ENCODE measurements at places on chromosomes 1 and 21.

GRCh38 chr21:34189506-34189905, 116.1 kb downstream of the MRPS6 start:
- no peak for DNase-seq

DNA sequence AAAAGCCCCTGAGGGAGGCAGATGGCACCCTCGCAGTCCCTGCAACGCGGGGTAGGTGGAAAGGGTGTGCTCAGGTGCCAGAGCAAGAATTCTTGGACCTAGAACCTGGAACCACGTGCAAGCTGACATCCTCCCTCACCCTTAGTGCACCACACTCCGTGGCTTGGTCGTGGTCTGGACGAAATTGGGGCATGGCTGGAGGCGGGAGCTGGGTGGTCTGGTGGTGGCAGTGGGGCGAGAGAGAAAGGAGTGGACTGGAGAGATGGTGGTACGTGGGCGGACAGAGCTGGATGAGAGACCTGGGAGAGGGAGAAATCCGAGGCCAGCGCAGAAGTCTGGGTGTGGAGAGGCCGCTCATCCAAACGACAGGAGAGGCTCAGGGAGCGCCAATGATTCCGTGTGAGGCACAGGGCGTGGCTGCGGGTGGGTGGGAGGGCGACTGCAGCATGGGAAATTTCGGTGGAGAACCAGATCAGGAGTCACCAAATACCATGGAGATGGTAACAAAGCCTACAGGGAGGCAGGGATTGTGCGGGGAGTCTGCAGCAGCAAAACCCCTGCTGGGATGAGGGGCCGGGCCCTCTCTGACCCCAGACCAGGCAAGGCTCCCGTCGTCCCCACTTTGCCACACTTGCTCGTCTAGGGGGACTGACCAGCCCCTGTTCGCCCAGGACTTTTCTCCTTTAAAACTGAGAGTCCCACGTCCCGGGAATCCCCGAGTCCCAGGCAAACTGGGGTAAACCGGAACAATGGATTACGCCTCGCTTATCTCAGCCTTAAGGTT, 31.9 kb downstream of the CDCP2 start:
- DNase-seq, result no peak

GRCh38 chr1:32706491-32706890, 3.9 kb upstream of the SYNC start:
- peak; percentile 59 for DNase-seq

DNA sequence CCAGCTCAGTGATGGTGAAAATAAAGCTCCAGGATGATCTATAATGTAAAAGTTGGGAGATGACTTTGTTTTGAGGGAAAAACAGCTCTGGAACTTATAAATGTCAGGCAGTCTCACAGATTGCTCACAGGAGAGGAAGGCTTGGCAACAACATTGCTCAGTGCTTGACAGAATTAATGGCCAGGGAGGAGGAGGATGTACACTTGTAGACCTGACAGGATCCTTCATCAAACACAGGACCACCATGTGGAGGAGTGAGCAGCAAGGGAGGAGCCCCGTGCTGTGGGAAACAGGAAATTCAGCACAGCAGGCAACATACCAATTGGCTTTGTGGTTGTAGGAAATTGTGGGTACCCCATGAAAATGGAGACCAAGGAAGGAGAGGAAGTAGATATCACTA, 291.8 kb upstream of the CAMK1G start:
- no peak for DNase-seq

DNA sequence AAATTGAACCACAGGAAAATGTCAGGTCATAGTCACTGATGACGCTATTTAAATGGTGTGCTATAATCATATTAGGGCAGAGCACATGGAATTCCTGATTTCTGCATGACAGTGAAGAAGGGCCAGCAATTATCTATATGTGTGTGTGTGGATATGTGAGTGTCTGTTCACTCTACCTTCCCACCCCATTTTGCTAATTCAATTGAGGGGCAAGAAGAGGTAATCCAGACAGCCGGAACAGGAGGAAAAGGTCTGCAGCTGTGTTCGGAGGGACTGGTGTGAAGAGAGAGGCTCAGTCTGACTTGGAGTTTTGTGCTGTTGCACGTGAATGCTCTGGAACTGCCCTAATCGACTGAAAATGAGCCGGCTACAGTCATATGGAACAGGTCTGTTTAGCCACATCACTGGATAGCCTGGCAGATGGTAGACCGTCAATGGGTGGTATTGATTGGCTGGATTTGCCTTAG, 5.1 kb upstream of the ELAVL4 start:
- DNase-seq, result no peak

DNA sequence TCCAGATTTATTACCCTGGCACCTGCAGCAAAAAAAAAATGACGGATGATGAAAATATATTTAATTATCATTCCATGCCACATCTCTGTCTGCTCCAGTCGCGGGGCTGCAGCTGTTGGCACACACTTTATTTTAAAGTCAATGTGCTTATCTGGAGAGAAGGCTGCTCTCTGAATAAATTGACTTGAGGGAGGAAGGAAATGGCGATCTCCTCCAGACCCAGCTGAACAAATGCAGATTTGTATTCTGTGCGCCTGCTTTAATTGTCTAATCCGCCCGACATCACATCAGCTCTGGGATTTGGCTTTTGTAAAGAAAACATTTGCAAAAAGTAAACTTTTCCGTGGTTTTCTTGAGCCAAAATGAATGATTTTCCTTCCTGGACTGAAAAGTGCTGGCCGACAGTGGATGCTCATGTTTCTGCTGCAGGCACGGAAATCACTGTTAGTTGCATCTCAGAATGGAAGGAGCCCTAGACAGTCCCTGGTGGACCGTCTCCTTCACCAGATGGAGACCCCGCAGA, 150.2 kb downstream of the CAMTA1 start:
- no peak for DNase-seq

DNA sequence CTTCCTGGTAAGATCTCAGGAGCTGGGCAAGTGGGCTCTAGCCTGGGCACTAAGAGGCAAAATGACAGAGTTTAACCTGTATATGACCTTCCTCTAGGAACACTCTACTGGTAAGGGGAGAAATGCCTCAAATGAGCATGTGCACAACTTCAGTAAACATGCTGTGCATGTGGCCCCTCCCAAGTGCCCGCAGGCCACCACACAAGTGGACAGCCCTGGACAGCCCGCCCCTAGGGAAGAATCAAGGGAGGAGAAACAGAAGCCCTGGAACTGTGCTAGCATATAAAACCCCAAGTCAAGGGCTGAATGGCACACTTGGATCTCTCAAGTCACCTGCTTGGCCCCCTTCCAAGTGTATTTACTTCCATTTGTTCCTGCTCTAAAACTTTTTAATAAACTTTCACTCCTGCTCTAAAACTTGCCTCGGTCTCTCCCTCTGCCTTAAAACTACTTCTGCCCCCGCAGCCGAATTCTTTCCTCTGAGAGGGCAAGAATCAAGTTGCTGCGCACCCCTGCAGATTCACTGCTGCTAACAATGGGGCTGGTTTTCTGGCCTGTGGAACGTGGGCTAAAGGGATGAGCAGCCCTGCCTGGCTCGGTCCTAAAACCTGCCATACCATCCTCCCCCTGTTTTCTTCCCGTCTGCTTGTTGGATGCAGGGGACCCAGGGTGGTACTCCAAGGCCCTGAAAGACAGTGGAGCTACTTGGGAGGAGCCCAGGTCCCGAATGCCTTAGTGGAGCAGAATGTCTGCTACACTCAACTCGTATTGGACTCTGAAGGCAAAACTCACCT, 93.5 kb downstream of the IER5 start:
- DNase-seq, result no peak

DNA sequence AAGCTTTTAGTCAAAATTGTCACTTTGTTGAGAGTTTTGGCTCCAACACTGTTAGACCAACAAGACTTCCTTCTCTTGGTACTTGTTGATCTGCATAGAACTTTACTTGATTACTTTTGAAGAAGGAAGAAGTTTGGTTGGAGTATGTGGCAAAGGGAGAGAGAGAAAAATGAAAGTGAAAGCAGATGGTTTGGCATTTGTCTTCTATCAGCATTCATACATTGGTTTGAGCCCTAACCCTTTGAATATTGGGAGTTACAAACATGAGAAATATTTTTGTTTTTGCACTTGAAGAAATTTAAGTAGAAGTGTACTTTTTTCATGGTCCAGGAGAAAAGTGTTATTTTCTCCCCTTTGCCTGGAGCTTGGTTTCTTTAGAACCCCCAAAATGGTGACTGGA, 169.8 kb downstream of the ADGRL4 start:
- DNase-seq, result peak; percentile 44

DNA sequence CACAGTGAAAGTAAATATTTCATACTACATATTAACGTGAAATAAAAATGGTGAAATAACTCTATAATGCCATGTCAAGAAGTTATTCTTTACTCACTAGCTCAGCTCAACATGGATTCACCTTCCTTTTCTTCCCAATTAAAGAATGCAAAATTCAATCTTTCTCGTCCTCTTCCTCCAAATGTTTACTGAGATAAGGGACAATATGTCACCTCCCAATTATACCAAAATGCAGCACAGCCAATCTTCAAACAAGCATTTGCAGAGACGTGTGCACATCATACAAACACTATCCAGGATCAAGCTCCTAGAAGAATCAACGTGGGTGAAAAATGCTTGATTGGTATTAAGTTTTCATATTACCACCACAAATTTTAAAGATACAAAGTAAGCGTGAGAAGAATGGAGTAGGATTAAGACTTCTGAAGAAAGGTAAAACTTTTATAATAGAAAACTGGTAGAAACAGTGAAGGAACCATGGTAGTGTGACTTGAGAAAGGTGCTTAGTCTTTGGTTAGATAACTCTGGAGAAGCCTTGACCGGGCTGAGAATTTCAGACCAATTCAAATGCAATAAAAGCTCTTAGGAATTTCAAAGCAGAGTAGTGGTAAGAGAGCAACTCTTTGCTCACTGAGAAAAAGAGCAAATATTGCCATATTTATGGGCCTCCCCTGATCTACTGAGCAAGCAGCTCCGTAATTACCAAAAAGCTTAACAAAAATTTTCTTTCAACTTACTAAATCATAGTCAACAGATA, 7.2 kb downstream of the PTP4A2 start:
- DNase-seq, result no peak

DNA sequence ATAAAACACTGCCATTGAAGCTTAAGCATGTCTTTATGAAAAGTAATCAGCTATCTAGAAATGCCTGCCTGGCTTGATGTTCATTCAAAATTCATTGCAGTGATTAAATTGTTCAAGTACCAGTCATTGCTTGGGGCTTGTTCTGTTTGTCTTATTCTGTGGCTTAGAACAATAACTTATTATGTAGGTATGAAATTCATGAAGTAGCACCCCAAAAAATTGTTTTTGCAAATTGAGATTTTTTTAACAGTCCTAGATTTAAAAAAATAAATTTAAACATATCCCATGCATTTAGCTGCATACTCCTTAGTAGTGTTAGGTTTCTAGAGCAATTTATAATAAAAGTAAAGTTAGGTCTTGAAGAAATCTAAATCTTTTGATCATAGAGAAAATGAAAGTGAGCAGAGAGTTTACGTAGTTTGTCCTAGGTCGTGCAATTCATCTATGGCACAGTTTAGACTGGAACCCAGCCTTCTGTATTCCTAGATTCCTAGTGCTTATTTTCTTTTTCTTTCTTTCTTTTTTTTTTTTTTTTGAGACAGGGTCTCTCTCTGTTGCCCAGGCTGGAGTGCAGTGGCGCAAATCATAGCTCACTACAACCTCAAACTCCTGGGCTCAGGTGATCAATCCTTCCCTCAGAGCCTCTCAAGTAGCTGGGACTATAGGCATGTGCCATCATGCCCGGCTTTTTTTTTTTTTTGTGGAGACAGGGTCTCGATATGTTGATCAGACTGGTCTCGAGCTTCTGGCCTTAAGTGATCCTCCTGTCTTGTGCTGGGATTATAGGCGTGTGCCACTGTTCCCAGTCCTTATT, 9.3 kb downstream of the MIER1 start:
- no peak for DNase-seq

GRCh38 chr1:32335790-32336590, at the start of gene MARCKSL1:
MARCKSL1 (minus strand) TSS chr1:32336233; CDS start chr1:32336033, 200 bp downstream.
- DNase-seq, result peak; percentile 57

DNA sequence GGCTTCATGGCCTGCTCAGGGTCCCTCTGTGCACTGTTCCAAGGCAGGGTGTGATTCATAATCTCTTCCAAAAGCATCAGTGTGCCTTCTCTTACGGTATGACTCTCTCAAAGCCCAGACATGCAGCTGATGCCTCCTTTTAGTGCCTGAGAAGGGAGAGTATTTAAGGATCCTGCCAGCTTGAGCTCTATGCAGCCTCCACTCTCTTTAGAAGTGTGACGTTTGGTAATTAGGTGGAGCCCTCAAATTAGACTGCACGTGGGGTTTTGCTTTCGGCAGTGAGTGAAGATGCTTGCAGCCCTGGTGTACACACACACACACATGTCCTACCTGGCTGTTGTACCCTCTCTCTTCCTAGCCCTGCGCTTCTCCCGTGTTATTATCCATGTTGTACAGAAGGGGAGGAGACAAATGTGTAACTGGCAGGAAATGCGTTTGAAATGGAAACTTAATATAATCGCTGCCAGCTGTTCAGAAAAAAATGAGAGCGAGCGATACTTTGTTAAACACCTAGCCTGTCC, 2.6 kb upstream of the C1orf174 start:
- DNase-seq, result no peak

- DNase-seq, result no peak
Observed at GRCh38 chr21:17537299-17537698, 24.5 kb downstream of the CXADR start.

DNA sequence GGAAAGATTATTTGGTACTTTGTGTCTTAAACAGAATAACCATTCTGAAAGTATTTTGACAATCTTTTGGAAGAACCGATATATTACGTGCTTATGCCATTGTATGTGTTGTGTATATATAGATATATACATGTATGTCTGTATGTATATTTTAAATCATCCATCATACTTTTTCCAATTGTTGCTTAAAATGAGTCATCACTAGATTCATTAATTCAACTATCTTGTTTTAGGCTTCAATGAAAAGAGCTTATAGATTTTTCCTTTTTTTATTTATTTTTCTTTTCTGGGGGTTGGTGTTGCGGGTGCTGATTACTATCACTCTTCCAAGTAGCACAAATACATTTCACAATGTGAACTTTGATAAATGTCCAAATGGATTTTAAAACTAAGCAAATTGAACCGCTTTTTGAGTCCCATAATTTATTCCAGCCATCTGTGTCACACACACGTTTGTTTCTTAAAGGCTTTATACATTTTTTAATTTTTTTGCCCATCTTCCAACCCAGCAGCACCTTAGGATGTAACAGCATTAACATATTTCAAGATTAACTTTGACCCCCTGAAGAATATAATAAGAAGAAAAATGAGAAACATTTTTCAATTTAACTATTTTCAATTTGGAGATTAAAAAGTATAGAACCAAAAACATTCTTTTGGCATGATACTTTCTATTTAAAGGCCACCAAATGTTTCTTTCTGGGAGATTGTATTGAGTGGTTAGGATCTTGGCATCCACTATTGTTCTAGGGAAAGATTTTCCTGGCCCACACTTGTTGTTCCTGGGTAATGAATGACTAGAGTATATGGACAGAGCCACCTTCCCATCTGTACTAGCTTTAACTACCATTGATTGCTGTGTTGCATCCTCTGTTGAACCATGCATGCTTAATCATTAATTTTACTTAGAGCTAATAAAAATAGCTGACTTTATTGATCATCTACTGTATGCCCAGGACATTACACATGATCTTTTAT, 9.3 kb upstream of the DPYD start:
- DNase-seq, result peak; percentile 56
